ENCODE measurements at places on chromosomes 5 and 9.

DNA sequence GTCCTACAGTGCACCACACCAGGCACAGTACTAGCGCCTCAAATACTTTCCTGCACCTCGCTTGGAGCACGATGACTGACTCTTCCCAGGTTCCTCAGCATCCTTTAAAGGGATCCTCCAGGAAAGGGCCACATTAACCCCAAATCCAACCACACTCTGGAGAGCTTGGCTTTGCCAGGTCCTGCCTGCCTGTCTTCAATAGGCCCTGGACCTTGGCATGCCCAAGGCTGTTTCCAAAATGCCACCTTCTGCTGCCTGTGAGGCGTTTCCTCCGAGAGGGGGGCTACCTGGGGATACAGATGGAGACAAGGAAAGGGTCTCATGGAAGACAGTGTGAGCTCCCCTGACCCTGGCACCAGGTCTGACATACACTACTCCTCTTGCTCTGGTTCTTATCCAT, 169.9 kb downstream of the DAB2IP start:
- DNase-seq = no peak

GRCh38 chr5:123937230-123937629, 425.3 kb downstream of the CSNK1G3 start:
- DNase-seq = peak; percentile 3

GRCh38 chr5:178786859-178787499, 56.5 kb upstream of the ZNF354A start:
- no peak for DNase-seq

GRCh38 chr9:91086657-91087461, 274.9 kb downstream of the AUH start:
- no peak for DNase-seq

GRCh38 chr5:53779541-53779981, 219.1 kb downstream of the NDUFS4 start:
- DNase-seq = no peak

- no peak for DNase-seq
Measured at GRCh38 chr5:5063533-5063953, 76.6 kb upstream of the ADAMTS16 start.

DNA sequence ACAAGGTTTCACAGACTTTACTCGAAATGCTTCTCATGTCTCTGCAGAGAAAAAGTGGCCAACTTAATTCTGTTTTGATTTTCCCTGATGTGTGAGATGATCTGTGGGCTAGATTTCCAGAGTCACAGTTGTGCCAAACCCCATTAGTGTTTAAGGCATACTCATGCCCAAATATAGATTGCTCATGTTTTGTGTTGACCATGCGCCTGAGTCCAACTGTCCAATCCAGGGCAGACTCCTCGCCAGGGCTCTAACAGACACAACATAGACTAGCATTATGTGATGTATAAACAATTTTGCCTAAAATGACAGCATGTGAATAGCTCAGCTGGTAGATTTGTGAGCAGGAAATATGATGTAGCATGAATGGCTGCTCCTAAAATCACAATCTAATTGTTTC, 128.1 kb downstream of the PRDM6 start:
- no peak for DNase-seq

Data from activated naive CD8-positive, alpha-beta T cell treated with anti-CD3 and anti-CD28 coated beads, Interleukin-2, amount 50 U/mL, for 24 hours (primary cell).